ENCODE measurements at places on chromosomes 6 and 20.

DNA sequence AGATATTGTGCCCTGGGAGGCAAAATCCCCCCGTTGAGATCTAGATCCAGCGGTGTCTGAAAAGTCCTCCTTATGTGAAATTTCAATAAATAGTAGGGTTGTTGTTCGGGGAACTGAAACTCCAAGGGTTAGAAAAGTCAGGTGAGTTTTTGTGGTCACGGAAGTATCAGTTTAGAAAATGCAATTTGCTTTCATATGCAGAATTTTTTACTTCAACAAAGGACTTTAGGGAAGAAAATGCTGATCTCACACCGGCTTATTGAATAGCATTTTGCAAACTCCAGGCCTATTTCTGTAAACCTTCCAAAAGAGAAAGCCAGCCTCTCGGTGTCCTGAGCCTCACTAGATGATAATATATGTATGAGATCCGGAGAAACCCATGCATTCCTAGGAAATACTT lies 254.7 kb downstream of the TSHZ2 start:
- no peak for DNase-seq

- peak; percentile 65 for DNase-seq
Observed at GRCh38 chr6:43172104-43173007, 1.3 kb downstream of the SRF start.

DNA sequence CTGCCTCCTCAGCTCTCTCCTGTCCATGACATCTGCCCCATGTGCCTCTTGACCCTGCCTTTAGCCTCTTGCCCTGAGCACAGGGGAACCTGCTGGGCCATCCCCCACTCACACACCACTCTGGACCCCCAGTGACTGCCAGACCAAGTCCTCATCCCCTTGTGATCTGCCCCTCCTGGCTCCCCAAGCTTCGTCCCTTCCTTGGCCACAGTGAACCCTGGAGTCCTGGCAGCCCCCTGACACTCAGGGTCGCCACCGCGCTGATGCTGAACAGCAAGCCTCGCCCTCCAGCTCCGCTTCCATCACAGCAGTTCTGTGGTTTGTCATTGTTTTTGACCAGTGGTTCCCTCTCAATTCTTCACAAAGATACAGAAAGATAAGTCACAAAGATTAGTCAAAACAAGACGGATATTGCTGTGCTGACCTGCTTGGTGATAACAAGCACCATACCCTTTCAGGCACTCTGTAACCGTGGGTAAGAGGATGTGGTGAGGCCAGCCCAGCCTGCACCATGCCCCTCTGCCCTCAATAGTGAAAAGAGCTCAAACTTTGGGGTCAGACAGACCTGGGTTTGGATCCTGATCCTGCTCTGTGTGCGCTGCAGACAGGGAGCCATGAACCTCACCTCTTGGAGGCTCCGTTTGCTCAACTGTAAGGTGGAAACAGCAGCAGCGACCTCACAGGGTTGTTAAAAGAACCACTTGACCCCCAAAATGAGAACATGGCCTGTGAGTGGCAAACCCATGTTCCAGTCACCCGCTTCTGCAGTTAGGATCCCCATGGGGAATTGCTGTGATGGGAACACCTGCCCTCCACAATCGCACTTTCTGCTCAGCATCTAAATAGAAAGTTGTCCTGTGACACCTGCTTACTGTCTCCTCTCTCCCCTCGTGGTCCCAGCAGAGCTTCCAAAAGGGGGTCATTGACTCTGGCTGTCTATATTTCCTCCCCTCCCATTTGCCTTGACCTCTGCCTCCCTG lies 114.5 kb downstream of the TOX2 start:
- DNase-seq, result peak; percentile 61

GRCh38 chr6:109050447-109051102 lies 44.1 kb downstream of the SESN1 start:
- DNase-seq, result no peak

DNA sequence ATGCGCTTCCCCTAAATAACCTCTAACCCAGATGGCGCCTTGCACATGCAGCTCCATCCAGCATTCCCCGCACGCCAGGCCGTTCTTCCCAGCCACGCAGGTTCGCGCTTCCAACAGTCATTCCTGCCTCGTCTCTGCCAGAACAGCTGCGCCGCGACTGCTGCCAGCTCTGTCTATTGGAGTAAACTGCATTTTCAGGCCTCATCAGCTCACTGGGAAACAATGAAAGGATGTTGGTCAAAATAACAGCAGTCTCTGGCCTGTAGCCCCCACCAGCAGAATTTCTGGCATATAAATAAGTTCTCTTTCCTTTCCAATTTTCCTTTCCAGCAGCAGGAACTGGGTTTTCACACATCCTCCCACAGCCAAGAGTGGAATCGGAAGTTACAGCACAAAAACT lies 14.6 kb downstream of the NRSN1 start:
- no peak for DNase-seq

- DNase-seq, result peak; percentile 80
Observed at GRCh38 chr20:50575865-50576720, 65.9 kb downstream of the PTPN1 start.

- no peak for DNase-seq
Observed at GRCh38 chr6:82245376-82245775, 2.2 kb downstream of the IBTK start.

DNA sequence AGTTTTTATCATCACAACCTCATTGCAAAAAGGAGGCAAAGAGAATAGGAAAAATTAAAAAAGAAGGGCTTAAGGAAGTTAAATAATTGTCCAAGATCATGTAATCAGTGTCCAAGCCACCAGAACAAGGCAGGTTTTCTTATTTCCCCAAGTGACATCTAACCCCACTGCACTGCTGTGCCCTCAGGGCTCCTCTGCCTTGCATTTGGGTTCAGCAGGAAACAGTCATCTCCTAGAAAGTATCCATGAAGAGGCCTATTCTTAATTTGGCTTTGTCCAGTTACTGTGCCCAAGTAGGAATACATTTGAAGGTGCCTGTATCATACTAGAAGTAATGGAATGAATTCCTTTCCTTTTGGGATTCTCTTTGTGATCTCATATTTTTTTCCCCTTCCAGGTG lies 10.5 kb downstream of the TMEM14A start:
- no peak for DNase-seq

DNA sequence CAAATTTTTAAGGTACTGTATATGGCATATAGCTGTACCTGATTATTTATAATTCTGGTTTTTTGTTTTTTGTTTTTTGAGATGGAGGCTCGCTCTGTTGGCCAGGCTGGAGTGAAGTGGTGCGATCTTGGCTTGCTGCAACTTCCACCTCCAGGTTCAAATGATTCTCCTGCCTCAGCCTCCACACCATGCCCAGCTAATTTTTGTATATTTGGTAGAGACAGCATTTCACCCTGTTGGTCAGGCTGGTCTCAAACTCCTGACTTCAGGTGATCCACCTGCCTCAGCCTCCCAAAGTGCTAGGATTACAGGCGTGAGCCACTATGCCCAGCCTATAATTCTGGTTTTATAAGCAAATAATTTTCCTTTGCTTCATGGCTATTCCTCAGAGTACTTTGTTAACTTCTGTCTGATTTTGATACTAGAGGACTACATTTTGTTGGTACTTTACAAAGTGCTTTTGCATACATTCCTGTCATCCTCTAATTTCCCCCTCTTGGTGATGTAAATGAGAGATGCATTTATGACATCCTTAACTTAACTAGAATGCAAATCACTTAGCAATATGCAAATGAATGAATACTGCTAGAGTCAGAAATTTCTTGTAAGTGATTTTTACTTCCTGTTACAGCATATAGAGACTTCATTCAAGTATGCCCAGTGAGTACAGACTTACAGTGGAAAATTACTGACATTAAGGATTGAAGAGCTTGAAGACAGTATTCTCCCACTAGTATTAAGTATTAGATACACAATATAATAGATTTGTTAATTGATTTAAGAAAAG lies 35.7 kb upstream of the ARID1B start:
- DNase-seq, result no peak

DNA sequence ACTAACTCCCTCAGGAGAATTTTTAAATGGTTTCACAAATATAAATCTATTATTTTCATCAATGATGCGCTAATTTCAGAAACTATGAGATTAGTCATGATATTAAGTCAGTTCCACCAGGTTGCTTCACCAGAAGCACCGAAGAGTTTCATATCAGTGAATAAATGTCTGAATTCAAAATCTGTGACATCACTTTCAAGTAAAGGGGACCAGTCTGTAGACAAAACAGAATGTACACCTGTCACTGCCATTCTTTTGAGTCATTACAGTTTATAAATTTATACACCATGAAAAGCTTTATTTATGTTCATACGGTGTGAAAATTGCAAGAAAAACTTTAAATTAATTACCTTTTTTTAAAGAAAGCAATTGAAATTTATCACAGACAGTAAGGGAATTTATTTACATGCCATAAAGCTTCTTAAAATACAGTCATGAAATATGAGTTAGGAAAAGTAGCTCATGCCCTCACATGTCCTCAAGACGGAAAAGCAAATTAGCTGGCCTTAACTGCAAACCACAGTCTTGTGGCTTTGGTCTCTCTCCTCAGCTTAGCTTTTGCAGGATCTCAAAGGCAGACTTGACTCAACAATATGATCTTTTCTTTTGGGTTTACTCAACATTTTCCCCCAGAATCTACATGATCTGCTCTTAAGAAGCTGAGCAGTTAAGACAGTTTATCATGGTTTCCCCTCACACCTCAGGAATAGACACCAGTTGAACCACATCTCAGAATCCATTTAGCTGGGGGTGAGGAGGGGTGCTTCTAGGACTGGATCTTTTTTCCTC lies 177.7 kb upstream of the MCHR2 start:
- peak; percentile 7 for DNase-seq

- no peak for DNase-seq
Observed at GRCh38 chr20:36045373-36045714, 77.0 kb downstream of the CNBD2 start.

- DNase-seq, result peak; percentile 12
Observed at GRCh38 chr6:105644073-105644489, 241.2 kb upstream of the PREP start.

GRCh38 chr6:96907498-96907897 lies 9.8 kb upstream of the NDUFAF4 start:
- peak; percentile 79 for DNase-seq

DNA sequence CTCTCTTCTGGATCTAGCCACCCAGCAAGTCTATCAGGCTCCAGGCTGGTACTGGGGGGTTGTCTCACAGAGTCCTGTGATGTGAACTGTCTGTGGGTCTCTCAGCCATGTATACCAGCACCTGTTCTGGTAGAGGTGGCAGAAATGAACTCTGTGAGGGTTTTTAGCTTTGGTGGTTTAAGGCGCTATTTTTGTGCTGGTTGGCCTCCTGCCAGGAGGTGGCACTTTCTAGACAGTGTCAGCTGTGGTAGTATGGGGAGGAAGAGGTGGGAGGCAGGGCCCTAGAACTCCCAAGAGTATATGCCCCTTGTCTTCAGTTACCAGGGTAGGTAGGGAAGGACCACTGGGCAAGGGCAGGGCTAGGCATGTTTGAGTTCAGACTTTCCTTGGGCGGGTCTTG lies 75.8 kb downstream of the SNAP91 start:
- no peak for DNase-seq

- no peak for DNase-seq
Observed at GRCh38 chr6:83138118-83138722, 54.8 kb downstream of the PGM3 start.

GRCh38 chr6:157185986-157186385 lies 137.3 kb downstream of the TMEM242 start:
- DNase-seq, result no peak

- peak; percentile 10 for DNase-seq
Observed at GRCh38 chr20:19026121-19026878, 186.1 kb upstream of the SLC24A3 start.

GRCh38 chr6:11209369-11209768 lies 23.1 kb downstream of the NEDD9 start:
- no peak for DNase-seq

DNA sequence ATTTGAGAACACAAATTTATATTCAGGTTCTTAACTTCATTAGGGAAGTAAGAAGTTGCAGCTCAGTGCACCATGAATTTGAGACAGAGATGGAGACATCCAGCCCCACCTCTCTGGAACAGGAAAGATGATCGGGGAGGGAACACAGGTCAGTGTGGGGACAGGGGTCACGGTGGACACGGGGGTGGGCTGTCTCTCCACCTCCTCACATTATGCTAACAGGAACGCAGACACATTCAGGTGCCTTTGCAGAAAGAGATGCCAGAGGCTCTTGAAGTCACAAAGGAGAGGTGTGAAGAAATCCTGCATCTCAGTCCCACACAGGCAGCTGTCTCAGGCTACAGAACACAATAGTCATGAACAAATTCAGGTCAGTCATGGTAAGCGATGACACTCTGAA lies 3.1 kb downstream of the HLA-C start:
- DNase-seq, result no peak

- no peak for DNase-seq
Observed at GRCh38 chr6:170265655-170266054, 25.2 kb downstream of the DLL1 start.

DNA sequence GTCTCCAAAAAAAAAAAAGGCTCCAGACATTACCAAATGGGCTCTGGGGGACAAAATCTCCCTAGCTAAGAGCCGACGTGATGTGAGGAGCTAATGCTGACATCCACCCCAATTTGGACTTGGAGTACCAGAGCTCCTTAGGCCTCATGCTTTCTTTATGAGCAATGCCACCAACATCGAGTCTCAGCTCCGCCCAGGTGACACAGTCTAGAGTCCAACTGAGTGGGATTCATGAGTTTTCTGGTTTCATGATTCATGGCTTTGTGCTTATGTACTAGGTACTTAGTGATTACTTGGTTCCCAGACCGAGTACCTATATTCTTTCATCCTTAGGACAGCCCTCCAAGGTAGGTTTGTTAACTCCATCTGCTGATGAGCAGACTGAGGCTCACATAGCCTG lies 4.4 kb downstream of the ANKRD60 start:
- peak; percentile 50 for DNase-seq

DNA sequence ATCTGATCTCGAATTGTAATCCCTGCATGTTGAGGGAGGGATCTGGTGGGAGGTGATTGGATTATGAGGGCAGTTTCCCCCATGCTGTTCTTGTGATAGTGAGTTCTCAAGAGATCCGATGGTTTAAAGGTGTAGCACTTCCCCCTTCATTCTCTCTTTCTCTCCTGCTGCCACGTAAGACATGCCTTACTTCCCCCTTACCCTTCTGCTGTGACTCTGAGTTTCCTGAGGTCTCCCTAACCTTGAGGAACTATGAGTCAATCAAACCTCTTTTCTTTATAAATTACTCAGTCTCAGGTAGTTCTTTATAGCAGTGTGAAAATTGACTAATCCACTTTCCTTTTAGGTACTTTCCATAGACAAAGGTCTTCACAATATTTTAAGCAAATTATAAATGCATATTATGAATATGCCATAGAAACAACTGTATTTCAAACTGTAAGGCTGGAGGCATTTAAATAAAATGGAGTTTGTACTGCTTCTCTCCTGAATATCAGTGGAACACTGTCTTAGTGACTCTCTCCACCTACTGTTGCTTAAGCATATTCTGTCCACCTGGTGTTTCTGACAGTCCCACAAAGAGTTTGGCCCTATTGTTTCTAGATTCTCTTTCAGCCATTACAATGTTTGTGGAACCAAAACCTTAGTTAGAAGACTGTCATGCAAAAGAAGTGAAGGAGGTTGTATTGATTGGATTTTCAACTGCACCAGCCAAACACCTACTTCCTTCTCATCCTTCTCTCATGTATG lies 24.3 kb upstream of the IL17A start:
- DNase-seq, result peak; percentile 55

DNA sequence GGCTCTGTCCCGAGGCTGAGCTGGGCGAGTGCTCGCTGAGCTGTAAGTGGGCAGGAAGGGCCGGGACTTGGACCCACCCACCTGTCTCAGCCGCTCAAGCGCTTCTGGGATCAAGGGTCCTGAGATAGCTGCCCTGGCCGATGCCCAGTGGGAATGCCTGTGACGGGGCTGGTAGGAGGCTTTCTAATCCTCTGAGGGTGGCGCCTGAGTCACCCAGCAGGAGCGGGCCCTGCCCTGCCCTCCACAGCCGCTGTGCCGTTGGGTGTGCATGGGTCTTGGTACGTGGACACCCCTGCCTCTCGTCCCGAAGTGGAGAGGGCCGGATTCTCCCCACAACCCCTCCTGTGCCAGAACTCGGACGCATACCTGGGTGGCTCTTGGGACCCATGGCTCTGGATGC lies 43.1 kb upstream of the GATA5 start:
- no peak for DNase-seq
